ENCODE measurements at places on chromosomes 7 and 10.

DNA sequence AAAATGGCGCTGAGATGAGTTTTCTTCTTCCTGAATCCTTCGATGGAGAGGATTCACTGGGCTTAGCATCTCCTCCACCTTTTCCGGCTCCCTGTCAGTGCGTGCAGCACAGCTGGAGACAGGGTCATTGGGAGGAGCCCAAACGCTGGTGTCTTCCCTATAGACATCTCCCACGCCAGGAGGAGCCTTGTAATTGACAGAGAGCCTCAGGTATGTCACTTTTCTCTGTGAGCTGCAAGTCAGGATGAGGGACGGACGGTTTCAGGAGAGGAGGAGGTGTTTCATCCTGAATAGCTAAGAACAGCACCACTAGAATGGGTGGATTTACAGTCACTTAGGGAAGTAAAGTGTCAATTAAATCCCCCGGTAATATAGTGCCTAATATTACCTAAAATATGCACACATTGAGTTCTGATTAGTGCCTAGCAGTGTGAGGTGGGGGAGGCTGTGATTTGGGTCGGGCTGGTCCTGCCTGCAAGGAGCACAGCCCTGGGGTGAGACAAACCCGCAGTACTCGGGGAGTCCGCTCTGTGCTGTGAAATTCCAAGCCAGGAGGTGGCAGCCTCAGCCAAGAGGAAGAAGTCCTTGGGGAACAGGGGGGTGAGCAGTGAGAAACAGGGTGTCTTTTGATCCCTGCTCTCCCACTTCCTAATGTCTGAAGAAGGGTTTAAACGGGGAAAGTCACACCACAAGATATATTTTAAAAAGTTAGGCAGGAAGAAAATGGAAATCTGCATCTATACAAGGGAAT is 28.2 kb downstream of the IL15RA start:
- no peak for DNase-seq

GRCh38 chr10:16776896-16777295 is 40.3 kb downstream of the RSU1 start:
- DNase-seq, result no peak

DNA sequence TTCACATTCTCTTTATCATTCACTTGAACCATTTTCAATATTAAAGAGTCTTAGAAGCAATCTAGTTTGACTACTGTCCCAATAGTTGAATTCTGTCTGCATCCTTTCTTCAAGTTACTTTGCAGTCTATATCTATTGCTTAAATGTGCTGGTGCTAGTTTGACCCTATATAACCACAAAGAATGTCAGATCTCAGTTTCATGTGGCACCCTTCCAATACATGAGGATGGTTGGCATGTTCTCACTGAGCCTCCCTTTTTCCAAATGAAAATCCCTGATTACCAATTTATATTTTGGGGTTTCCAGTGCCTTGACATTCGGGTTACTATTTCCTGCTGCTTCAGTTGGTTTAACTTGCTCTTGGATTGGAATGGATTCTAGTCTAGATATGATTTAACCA is 292.7 kb downstream of the EXOC4 start:
- no peak for DNase-seq

GRCh38 chr10:89235073-89235798 is 16.3 kb downstream of the LIPA start:
- no peak for DNase-seq

DNA sequence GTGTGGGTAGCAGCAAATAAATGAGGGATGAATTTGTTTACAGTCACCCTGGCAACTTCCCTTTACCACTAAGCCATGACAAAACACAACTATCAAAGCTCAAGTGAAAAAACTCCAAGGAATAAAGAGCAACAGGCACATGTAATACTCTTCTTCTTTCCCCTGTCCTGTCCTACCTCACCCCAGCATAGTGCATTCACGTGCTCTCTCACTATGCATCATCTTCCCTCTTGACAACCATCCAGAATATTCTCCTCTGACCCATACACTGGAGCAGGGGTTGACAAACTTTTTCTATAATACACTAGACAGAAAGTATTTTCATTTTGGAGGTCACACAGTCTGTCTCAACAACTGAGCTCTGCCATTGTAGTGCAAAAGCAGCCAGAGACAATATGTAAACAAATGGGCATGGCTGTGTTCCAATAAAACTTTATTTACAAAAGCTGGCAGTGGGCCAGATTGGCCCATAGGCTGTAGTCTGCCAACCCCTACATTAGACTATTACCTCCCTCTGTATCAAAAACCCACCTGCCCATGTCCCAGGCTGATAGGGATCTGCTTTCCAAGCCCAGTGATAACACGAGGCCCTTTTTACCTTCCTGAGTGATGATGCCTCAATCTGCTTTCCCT is 354.5 kb downstream of the FGFR2 start:
- no peak for DNase-seq

GRCh38 chr7:13115855-13116254 is 428.4 kb downstream of the ARL4A start:
- no peak for DNase-seq

DNA sequence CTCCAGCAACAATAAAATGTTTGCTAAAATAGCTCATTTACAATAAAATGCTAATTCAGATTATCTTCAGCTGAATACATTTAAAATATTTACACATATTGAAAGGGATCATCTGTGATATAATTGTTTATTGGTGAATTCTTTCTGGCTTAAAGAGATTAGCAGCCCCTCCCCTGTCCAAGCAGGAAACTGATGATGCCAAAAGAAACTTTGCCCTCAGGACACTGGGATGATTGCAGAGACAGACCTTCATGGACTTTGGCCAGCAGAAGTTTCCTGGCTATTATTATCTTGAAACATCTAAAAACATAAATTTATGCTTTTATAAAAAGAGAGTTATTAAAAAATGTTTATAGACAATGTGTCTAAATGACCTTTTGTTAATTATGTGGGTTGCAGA is 764.9 kb upstream of the MBL2 start:
- DNase-seq, result no peak

- DNase-seq, result no peak
Observed at GRCh38 chr10:128958834-128959690, 508.0 kb upstream of the MGMT start.

DNA sequence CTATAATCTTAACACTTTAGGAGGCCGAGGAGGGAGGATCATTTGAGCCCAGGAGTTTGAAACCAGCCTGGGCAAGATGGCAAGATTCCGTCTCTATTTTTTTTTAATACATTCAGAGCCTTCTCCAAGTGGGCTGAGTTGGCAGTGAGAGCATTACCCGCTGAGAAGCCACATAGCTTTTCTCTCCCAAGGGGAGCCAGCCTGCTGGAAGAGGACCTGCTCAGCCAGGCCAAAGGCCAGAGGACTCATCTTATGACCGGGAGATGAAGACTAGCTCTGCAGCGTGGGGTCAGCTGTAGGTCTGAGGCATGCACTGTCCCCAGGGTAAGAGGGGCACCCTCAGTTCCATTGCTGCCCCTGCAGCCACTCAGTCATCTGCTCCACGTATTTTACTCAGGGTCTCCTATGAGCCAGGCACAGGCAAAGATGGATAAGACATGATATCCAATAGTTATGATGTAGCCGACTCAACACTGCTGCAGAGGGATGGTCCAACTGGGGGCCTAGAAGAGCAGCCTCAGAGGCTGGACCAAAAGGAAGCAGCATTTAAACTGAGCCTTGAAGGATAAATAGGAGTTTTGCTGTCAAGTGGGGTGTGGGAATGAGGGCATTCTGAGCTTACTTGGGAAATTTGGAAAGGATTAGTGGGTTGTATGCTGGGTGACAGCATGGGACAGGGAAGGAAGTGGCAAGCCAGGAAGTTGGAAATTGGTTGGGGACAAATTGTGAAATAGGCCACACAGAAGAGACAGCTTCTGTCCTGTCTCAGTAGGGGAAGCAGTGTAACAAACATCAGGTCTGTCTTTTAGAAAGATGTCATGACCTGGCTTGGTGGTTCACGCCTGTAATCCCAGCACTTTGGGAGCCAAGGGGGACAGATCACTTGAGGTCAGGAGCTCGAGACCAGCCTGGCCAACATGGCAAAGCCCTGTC is 1.6 kb upstream of the MARVELD1 start:
- no peak for DNase-seq
